Mesothelial cell of epicardium (in vitro differentiated cells): ENCODE measurements at places on chromosomes 2 and 18.

- H3K4me3 ChIP-seq = no peak overlapping the region
- peaks cover 1% of the 10 kb centered on the region for H3K27me3 ChIP-seq
- peaks cover 22% of the 10 kb centered on the region for H3K4me1 ChIP-seq
- no peaks in the 10 kb centered on the region for H3K36me3 ChIP-seq
Observed at GRCh38 chr18:45666520-45666919, 51.2 kb downstream of the SLC14A2 start.

DNA sequence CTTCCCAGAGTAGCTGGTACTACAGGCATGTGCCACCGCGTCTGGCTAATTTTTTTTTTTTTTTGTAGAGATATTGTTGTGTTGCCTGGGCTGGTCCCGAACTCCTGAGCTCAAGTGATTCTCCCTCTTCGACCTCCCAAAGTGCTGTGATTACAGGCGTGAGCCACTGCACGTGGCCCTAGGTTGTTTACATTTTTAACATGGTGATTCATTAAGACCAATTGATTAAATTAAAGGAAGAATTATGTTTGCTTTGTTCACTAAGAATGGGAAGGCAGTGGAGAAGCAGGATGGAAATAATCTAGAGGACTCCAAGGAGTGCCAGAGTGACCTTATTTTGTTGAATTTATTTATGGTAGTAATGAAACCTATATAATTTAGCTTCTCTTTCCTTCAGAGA, 7.5 kb downstream of the LCLAT1 start:
- H3K36me3 ChIP-seq = no peaks in the 10 kb centered on the region
- H3K27ac ChIP-seq = no peak overlapping the region
- no peak for DNase-seq
- H3K4me1 ChIP-seq = peaks cover 29% of the 10 kb centered on the region

GRCh38 chr2:104856973-104857261, 3.0 kb downstream of the POU3F3 start:
- no peak overlapping the region for H3K27ac ChIP-seq
- H3K4me3 ChIP-seq = no peak overlapping the region
- DNase-seq = no peak
- H3K4me1 ChIP-seq = peaks cover 21% of the 10 kb centered on the region
- peaks cover 82% of the 10 kb centered on the region for H3K27me3 ChIP-seq

GRCh38 chr2:36407413-36407812, 51.8 kb downstream of the CRIM1 start:
- H3K27ac ChIP-seq = no peak overlapping the region
- H3K4me1 ChIP-seq = peaks cover 26% of the 10 kb centered on the region
- H3K36me3 ChIP-seq = no peaks in the 10 kb centered on the region
- no peaks in the 10 kb centered on the region for H3K27me3 ChIP-seq

- no peaks in the 10 kb centered on the region for H3K4me1 ChIP-seq
- no peak overlapping the region for H3K4me3 ChIP-seq
- no peak overlapping the region for H3K27ac ChIP-seq
- no peak for DNase-seq
- peaks cover 50% of the 10 kb centered on the region for H3K27me3 ChIP-seq
Observed at GRCh38 chr2:2291500-2292260, 39.4 kb downstream of the MYT1L start.

DNA sequence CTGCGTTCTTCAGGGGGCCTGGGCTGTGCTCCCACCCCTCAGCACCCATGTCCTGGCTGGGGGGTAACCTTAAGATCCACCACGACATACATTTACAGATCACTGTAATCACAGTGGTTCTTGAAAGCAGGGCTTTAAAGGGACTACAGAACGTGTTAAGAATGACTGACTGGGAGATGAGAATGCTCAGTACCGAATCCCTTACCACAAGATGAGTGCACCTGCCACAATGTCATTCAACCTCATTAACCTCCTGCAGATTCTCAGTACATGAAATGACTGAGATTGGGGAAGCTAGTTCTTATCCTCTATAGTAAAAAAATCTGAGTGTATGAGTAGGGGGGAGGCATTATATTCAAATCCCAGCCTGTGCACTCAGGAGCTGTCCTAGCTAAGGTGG, 10.5 kb upstream of the PIEZO2 start:
- no peaks in the 10 kb centered on the region for H3K36me3 ChIP-seq
- no peaks in the 10 kb centered on the region for H3K27me3 ChIP-seq
- no peak for DNase-seq

GRCh38 chr18:36186461-36187192, 670 bp upstream of the MOCOS start:
- peak overlapping the region; percentile 82 for H3K4me3 ChIP-seq
- H3K27ac ChIP-seq = no peak overlapping the region
- no peaks in the 10 kb centered on the region for H3K36me3 ChIP-seq
- peaks cover 39% of the 10 kb centered on the region for H3K27me3 ChIP-seq

- H3K36me3 ChIP-seq = no peaks in the 10 kb centered on the region
- H3K4me3 ChIP-seq = no peak overlapping the region
- DNase-seq = no peak
- H3K4me1 ChIP-seq = peaks cover 2% of the 10 kb centered on the region
- H3K27ac ChIP-seq = no peak overlapping the region
Observed at GRCh38 chr2:99552529-99552928, 62.7 kb upstream of the REV1 start.

DNA sequence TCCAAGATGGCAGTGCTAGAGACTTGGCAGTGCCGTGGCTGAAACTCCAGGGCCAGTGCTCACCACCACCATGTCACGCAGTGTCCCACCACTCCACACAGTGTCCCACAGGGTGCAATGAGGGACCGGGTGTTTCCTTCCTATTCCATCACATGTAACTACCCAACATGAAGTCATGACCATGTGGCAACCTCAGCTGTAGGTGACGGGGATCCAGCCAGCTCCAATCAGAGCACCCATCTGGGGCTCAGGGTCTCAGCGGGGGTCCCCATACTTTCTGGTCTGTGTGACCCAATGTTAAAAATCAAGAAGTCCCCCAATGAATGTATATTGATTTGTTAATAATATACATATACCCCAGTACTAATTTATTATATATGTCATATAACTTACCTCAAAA, 52.1 kb downstream of the PTGR3 start:
- peaks cover 17% of the 10 kb centered on the region for H3K36me3 ChIP-seq
- H3K27ac ChIP-seq = no peak overlapping the region
- no peak for DNase-seq
- H3K4me1 ChIP-seq = no peaks in the 10 kb centered on the region
- H3K4me3 ChIP-seq = no peak overlapping the region

- H3K4me3 ChIP-seq = no peak overlapping the region
- H3K4me1 ChIP-seq = peaks cover 7% of the 10 kb centered on the region
- no peaks in the 10 kb centered on the region for H3K36me3 ChIP-seq
Observed at GRCh38 chr2:167183931-167184330, 295.7 kb downstream of the XIRP2 start.

DNA sequence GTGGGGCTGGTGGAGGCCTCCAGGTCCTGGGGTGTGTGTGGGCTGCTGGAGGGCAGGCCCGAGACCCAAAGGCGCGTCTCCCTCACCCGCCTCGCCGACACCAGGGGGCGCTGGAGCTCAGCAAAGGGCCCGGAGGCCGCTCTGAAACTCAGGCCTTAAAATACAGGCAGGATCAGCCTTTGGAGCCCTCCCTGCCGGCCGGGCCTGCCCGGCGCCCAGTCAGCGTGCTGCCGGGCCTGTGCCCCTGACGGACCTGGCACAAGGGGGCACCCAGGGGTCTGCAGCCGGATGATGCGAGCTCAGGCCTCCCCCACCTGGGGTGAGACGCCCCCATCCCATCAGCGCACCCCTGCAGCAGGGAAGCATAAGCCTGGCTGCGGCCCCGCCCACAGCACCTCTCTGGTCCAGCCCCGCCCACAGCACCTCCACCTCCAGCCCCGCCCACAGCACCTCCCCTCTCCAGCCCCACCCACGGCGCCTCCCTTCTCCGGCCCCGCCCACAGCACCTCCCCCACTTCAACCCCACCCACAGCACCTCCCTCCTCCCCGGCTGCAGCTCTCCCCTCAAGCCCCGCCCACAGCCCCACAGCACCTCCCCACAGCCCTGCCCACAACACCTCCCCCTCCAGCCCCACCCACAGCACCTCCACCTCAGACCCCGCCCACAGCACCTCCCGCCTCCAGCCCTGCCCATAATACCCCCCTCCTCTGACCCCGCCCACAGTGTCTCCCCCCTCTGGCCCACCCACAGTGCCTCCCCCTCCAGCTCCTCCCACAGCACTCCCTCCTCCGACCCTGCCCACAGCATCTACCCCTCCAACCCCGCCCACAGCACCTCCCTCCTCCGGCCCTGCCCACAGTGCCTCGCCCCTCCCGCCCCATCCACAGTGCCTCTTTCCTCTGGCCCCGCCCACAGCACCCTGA, 92.8 kb upstream of the OTOS start:
- H3K4me1 ChIP-seq = peaks cover 9% of the 10 kb centered on the region
- DNase-seq = peak; percentile 96
- H3K4me3 ChIP-seq = peak overlapping the region; percentile 20

- peaks cover 44% of the 10 kb centered on the region for H3K4me1 ChIP-seq
- H3K4me3 ChIP-seq = peak overlapping the region; percentile 82
- no peaks in the 10 kb centered on the region for H3K27me3 ChIP-seq
Observed at GRCh38 chr2:216632346-216632951, 771 bp upstream of the IGFBP2 start.

- H3K27me3 ChIP-seq = no peaks in the 10 kb centered on the region
- peaks cover 5% of the 10 kb centered on the region for H3K4me1 ChIP-seq
- H3K4me3 ChIP-seq = no peak overlapping the region
- no peak for DNase-seq
- no peak overlapping the region for H3K27ac ChIP-seq
- H3K36me3 ChIP-seq = no peaks in the 10 kb centered on the region
Observed at GRCh38 chr18:64027931-64028695, 58.2 kb downstream of the SERPINB8 start.

- H3K4me1 ChIP-seq = peaks cover 34% of the 10 kb centered on the region
- DNase-seq = no peak
- H3K36me3 ChIP-seq = no peaks in the 10 kb centered on the region
- H3K27me3 ChIP-seq = no peaks in the 10 kb centered on the region
- H3K4me3 ChIP-seq = no peak overlapping the region
Observed at GRCh38 chr18:7760967-7761948, 194.1 kb downstream of the PTPRM start.

- H3K4me3 ChIP-seq = no peak overlapping the region
- no peak for DNase-seq
- peak overlapping the region; percentile 85 for H3K27ac ChIP-seq
- H3K36me3 ChIP-seq = no peaks in the 10 kb centered on the region
- no peaks in the 10 kb centered on the region for H3K27me3 ChIP-seq
- H3K4me1 ChIP-seq = peaks cover 43% of the 10 kb centered on the region
Observed at GRCh38 chr18:34122724-34123334, 101.9 kb downstream of the NOL4 start.

DNA sequence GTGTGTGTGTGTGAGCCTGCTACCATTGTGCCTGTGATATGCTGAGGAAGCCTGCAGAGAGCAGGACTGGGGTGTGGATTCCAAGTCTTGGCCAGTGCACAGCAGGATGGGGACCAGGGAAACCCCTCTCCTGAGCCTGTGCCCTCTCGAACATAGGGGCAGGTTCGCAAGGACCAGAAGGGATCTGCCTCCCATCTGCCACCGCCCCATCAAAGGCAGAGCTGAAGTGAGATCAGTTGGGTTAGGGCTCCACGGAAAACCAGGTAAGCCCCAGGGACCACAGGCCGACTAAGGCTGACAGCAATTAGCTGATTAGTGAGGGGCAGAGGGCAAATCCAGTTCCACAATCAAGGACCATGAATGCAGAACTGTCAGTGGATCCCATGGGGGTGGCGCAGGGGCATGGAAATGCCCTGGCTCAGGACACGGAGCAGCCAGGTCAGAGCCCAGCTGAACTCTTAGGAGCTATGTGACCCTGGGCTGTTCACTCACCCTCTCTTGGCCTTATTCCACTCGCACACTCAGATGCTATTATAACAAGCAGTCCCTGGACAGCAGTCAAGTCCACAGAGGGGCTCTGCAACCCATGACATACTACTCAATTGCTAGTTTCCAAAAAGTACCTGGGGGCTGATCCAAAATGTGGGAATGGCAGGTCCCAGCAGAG, 84.2 kb upstream of the ID2 start:
- H3K27ac ChIP-seq = no peak overlapping the region
- no peaks in the 10 kb centered on the region for H3K36me3 ChIP-seq
- no peak for DNase-seq
- H3K4me1 ChIP-seq = peaks cover 29% of the 10 kb centered on the region

DNA sequence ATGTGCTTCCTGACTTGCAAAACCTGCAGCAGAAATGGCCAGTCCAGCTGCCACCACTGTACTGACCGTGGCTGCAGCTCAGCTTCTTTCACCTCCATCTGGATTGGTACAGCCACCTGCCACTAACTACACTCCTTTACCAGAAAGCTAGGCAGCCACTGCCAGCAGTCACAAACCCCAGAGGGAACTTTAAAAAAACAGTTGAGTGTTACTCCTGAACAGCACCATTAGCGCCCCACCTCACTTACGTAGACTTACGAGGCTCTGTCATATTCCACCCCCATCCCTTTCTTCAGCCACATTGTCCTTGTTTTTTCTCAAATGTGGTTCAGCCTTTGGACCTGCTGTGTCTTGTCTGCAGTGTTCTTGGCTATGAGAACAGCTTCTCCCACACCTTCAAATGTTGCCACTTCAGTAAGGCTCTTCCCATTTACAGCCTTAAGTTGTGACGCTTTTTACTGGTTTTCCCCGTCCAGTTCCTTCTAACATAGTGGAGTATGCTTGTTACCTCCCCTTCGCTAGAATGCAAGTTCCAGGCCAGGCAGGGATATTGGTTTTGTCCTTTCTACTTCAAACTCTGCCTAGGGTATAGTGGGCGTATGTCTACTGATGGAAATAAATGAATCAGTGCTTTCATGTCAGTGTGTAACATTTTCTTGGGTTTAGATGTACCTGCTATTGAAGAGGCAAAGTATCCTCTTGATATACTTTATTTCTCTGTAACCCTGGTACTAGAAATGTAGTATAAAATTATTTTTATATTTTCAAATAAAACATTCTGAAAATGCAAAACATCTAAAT, 17.0 kb downstream of the HNRNPA3 start:
- H3K27ac ChIP-seq = peak overlapping the region; percentile 82
- no peaks in the 10 kb centered on the region for H3K27me3 ChIP-seq
- no peak for DNase-seq
- H3K4me3 ChIP-seq = no peak overlapping the region

GRCh38 chr2:198873503-198874471, 584.0 kb downstream of the SATB2 start:
- no peaks in the 10 kb centered on the region for H3K4me1 ChIP-seq
- H3K27me3 ChIP-seq = peaks cover 2% of the 10 kb centered on the region
- no peak overlapping the region for H3K27ac ChIP-seq

GRCh38 chr2:68987021-68987503, 12.6 kb downstream of the GKN1 start:
- H3K4me1 ChIP-seq = no peaks in the 10 kb centered on the region
- H3K27ac ChIP-seq = no peak overlapping the region
- H3K36me3 ChIP-seq = no peaks in the 10 kb centered on the region

- H3K36me3 ChIP-seq = no peaks in the 10 kb centered on the region
- no peak overlapping the region for H3K27ac ChIP-seq
- DNase-seq = peak; percentile 42
- H3K27me3 ChIP-seq = peaks cover 49% of the 10 kb centered on the region
- H3K4me1 ChIP-seq = peaks cover 31% of the 10 kb centered on the region
Observed at GRCh38 chr2:111116843-111117597, 3.7 kb upstream of the BCL2L11 start.

DNA sequence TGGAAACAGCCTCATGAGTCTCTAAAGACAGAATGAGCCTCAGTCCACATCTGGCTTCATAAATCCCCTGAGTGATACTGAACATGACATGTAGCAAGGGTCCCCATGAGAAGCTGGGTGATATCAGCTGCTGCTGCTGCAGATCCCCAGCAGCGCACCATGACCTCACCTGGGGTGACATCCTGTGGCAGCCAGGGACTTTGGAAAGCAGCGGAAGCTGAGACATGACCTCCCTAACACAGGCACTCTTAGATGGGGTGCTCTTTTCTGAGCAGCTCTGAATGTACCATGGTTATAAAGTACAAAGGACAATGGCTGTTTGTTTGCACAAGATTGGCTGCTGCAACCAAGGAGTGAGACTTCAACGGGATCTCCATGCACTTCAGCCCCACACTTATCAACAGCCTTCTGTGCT, 74.7 kb upstream of the TMEM200C start:
- H3K27ac ChIP-seq = no peak overlapping the region
- peaks cover 14% of the 10 kb centered on the region for H3K4me1 ChIP-seq
- DNase-seq = no peak
- no peaks in the 10 kb centered on the region for H3K27me3 ChIP-seq
- no peak overlapping the region for H3K4me3 ChIP-seq
